Skeletal muscle cell (primary cell): ENCODE measurements at places on chromosomes 16 and 17.

GRCh38 chr16:28520672-28521071, 14.0 kb upstream of the IL27 start:
- no peak for DNase-seq

DNA sequence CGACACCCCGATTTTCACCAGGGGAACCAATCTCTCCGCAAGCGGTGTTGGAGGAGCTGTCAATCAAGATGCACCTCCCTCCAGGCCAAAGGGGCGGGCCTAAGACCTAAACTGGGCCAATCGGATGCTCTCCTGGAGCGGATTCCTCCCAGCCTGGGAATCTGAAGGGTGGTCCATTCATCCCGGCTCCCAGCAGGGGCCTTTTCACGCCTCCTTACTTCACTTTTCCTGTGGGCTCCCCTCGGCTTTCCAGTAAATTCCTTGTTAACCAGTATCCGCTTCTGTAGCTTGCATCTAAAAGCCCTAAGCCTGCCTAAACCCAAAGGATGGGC, 17.1 kb downstream of the C16orf74 start:
- peak; percentile 16 for DNase-seq

- no peak for DNase-seq
Observed at GRCh38 chr17:3885970-3886369, 6.9 kb downstream of the CAMKK1 start.

DNA sequence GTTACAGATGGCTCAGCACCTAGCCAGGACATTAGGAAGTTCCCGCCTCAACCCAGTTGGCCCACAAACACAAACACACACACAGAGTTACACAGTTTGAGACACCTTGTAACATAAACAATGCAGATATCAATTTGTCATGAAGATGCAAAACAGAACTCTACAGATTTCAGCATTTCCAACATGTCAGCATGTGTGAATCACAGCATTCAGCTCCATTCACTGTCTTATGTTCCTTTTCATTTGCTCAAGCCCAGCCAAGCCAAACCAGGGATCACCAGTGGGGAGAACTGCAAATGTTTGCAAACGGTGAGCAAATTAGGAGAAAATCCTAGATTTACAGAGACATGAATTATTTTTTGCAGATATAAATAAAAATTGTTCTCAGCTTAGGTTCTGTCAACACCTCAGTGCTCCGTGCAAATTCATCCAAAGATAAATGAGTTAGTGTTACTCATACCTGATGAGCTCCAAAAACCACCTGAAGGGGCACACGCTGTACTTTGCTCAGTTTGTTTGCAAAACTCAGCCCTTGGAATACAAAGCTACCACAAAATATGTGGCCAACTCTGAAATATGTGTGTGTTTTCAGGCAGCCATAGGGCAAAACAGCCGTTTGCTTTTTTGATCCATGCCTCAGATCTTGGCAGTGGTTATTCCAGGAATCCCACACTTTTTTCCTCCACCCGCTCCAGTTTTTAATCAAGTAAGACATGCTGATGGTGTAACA, 16.3 kb upstream of the COX10 start:
- DNase-seq: no peak

- DNase-seq: no peak
Observed at GRCh38 chr16:83005653-83006160, 378.9 kb downstream of the CDH13 start.

DNA sequence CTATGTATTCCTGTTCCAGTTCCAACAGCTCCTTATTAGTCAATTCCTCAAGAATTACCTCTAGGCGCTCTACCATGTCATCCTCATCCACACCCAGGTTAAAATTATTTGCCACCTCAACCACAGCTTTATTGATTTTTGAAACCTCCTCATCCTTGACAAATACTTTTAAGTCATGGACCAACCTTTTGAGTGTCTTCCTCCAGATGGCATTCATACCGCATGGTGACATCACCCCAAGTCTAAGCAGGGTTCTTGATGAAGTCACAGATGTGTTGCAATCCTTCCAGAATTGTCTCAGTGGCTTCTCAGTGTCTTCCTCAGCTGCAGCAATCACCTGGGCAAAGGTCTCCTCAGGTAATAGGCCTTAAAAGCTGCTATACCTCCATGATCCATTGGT, 40.1 kb downstream of the BCL7C start:
- DNase-seq: no peak
